ENCODE measurements at places on chromosomes 12 and 14.

- DNase-seq: no peak
Measured at GRCh38 chr12:124938587-124938986, 24.1 kb upstream of the UBC start.

DNA sequence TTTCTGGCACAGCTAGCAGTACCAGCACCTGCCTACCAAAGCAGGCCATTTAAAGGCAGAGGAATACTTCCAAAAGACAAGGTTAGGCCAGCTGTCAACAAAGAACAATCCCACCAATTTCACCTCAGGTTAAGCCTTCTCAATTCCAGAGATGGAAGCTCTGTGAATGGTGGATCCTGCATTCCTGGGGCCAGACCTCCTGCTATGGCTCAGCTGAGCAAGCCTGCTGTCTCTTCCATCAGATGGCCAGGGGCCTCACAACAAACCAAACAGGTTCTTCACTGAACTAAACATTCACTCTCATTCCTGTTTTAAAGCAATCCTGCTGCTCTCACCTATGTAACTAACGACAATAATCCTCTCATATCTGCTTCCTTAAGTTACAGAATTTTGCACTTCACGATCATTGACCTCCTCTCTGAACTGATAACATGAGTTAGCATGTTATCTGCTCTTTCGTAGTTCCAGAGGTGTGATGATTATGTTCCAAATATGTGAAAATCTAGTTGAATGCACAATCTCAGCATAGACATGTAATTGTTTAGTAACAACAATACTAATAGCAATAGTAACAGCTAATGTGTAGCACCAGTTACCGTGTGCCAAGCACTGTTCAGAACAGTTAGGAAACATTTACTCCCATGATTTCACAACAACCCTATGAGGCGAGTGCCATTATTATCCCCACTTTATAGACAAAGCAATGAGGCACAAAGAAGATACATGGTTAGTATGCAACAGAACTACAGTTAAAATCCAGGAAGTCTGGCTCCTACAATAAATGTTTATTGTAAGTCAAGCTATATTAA is 73.2 kb downstream of the SLC2A13 start:
- DNase-seq: no peak

GRCh38 chr12:89166525-89166934 is 185.8 kb downstream of the DUSP6 start:
- DNase-seq: no peak

- DNase-seq: no peak
Measured at GRCh38 chr12:46887870-46888269, 62.1 kb upstream of the SLC38A4 start.

- no peak for DNase-seq
Measured at GRCh38 chr14:105080161-105080560, 14.9 kb upstream of the GPR132 start.

GRCh38 chr14:58243790-58244555 is 670 bp upstream of the PSMA3 start:
- DNase-seq: no peak

DNA sequence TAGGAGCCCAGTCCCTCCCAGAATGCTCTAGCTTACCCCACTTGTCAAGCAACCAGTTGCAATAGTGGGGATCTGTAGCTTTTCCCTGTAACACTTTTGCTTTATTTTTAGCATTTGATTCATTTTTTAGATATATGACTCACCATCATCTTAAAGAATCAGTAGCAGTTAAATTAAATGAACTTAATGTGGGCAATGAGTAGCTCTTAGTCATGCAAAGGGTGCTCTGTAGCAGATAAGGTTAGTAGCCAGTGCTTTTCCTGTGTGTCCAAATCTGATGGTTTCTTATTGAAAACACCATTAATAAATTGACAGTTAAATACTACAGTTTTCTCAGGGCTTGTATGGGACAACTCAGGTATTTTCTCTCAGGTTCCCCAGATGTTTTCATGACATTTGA is 311.8 kb downstream of the RERGL start:
- no peak for DNase-seq

DNA sequence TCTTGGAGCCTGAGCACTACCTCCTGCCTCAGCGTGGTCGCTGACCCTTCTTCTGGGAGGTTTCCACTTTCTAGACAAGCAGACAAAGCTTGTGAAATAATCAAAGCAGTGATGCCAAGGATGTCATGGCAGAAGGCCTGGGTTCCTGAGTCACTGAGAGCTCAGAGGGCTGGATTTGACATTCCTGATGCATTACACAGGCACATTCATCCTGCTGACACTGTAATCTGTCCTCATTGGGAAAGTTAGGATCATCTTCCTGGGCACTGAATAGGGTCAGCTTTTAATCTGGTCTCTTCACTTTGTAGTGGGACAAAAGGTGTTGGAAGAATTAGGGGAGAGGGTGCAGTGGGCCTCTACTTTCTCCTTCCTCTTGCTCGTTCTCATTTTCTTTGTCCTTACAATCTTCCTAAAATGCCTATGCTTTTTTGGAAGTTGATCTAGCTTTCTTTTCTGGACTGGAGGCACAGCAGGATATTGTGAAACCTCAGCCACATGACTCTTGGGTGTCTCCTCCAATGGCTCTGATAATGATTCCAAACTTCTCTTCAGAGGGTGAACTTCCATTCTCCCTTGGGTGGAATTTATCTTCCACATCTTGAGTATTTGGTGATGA is 29.6 kb downstream of the EEA1 start:
- DNase-seq: peak; percentile 24

- no peak for DNase-seq
Measured at GRCh38 chr12:93808169-93808899, 131.2 kb downstream of the CRADD start.

- no peak for DNase-seq
Measured at GRCh38 chr12:102526656-102527055, 46.3 kb upstream of the IGF1 start.

DNA sequence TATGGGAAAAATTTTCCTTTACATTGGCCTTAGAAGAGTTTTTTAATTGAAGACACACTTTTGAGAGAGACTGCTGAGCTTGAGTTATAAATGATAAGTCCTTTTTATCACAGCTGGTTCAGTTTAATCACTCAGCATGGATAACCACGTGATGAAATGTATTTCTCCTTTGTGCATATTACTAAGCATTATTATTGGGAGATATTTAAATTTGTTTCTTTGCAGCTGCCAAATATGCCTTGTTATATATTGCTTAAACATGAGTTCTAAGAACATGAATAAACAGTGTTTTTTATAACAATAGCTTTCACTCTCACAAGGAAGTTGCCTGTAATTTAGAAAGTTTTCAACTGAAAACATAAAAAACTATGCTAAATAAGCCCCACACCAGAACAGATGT is 293.5 kb upstream of the LRFN5 start:
- DNase-seq: no peak

DNA sequence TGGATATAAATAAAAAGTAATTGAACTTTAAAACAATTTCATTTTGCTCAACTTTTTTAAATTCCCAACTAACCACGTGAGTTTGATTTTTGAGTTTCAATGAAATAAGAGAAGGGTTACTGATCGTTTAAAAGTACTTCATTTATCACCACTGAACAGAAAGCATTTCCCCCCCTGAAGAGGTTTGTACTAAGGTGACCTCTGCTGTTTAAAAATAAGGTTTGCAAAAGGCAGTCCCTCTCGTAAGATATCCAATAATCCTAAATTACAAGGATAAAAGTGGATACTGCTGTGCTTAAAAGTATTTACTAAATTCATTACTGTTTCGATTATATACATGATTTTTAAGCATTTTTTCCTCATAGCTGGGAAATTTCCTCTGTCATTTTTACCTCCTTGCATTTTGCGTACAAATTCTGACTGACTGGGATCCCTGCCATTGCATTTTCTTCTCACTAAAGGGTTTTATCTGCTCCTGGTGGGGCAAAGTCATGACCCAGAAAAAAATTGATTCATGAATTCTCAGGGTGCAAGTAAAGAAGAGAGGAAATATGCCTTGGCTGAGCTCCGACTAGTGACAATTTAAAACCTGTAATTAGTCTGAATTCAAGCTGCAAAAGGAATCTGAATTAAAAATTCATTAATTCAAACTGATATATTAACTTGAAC is 463.8 kb downstream of the PRKD1 start:
- DNase-seq: no peak

DNA sequence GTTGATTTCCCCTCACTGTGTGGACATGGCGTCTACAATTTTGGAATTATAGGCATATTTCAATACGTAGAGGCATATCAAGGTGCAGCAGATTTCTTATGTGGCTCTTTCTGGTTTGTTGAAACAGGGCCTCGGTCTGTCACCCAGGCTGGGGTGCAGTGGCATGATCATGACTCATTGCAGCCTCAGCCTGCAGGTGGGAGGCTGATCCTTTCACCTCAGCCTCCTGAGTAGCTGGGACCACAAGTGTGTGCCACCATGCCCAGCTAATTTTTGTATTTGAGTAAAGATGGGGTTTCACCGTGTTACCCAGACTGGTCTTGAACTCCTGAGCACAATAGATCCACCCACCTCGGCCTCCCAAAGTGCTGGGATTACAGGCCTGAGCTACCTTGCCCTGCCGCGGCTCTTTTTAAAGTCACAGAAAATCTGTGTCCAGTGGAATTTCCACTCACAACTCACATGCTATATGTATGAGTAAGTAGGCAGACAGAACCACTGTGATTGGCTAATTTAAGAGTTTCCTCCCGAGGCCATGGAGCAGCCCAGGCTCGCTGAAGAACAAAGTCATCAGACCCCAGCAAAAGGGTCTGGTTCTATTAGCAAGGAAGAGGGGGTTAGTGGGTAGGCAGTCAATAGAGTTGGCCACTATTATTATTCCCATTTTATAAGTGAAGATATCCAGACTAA is 9.1 kb downstream of the GNG2 start:
- no peak for DNase-seq

GRCh38 chr14:90903101-90903500 is 86.9 kb upstream of the TTC7B start:
- DNase-seq: peak; percentile 54

- DNase-seq: no peak
Measured at GRCh38 chr14:63276492-63277342, 42.0 kb downstream of the GPHB5 start.
